Stimulated activated naive B cell treated with anti-CD40 and anti-IgM and Interleukin-4, amounts not matched to agents 10 μg/mL and 1 μg/mL and 100 μg/mL, for 72 hours (primary cell): ENCODE measurements at places on chromosomes 11 and 22.

GRCh38 chr11:126293726-126294125, 10.1 kb upstream of the DCPS start:
- no peak for DNase-seq

- no peak for DNase-seq
These were observed 38.1 kb upstream of the KCNQ1OT1 start for GRCh38 chr11:2737866-2738265.

GRCh38 chr11:57392066-57392762, 1.8 kb upstream of the PRG2 start:
- no peak for DNase-seq

DNA sequence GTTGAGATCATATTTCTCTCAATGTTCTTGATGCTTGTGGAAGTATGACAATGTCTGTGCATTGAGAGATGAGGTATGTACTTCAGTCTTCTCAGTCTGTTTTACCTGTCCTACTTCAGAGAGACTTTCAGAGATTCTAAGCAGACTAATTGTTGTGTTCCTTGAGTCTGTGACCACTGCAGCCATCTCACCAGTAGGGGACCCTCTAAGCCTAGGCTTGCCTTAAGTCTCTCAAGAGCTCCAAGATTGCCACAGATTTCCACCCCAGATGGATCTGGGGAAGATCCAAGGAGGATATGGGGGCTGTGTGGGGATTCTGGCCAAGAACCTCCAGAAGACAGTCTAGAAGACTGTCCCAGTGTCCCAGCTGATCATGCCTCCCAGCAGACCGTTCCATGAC, 179.9 kb upstream of the PLET1 start:
- DNase-seq: no peak

DNA sequence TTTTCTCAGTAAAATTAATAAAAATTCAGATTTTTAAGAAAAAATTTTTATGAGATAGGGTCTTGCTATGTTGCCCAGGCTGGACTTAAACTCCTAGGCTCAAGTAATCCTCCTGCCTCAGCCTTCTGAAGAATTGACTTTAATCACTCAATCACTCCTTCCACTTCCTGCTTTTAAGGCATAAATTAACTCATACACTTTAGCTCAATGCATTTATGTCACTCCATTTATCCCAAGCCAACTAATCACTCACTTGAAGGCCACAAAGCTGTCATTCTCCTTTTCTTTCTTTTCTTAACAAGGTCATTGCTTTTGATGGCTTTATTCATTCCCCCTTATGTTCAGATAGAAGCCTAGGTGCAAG, 877 bp downstream of the ALG9 start:
- no peak for DNase-seq
